ENCODE measurements at places on chromosomes 6 and 20.

DNA sequence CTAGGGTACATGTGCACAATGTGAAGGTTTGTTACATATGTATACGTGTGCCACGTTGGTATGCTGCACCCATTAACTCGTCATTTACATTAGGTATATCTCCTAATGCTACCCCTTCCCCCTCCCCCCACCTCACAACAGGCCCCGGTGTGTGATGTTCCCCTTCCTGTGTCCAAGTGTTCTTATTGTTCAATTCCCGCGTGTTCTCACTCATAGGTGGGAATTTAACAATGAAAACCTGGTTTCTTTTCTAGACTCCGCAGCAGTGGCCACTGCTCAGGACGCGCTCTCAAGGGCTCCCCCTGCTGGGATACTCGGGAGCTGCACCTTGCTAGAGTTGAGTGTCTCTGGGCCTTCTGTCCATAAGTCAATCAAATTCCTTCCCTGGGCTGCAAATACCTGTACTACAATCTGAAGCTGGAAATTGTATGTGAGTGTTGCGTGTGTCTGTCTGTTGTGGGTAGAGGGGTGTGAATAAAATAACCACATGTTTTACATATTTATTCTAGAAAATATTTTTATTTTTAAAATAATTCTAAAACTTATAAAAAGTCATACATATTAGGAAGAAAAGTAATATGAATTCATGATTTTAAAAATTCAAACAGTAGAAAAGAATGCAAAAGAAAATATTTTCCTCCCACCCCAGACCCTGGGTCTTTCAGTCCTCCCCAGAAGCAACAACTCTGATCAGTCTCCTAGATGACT lies 8.2 kb upstream of the CEP250 start:
- peak; percentile 83 for DNase-seq

DNA sequence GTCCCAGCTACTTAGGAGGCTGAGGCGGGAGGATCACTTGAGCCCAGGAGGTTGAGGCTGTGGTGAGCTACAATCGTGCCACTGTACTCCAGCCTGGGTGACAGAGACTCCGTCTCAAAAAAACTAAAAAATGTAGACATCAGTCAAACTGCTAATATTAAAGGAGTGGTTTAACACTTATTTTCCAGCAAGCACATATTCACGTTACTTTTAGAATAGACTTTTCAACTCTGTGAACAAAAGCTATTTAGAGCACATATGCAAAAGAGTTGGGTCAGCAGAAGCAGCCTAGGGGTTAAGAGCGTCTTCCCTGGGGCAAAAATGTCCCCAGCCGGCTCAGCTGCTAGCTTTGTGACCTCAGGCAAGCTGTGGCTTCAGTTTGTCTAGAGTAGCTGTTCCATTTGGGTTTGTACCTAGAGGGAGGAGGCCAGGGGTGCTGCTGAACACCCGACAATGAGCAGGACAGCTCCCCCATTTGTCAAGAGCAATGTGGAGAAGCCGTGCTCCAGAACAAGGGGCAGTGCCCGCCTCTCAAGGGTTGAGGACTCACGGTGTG lies 62.5 kb upstream of the PTGIS start:
- no peak for DNase-seq

DNA sequence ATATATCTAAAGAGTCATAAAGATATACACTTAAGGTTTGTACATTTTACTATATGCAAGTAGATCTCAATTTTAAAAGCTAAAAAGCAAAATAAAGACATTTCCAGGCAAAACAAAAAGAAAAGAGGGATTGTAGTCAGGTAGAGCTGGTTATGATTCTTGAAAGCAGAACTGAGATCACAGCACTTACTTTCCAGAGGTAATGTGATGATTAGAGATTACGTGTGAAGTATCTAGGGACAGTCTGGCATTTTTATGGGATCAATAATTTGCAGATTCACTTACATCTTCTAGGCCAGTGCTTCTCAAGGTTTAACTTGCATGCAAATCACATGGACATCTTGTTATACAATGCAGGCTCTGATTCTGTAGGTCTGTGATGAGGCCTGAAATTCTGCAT lies 595.5 kb downstream of the KIF16B start:
- DNase-seq, result no peak

GRCh38 chr6:10407018-10407673 lies 7.7 kb downstream of the TFAP2A start:
- DNase-seq, result no peak
